ENCODE measurements at places on chromosomes 12 and 14.

- H3K36me3 ChIP-seq = no peaks in the 10 kb centered on the region
- H3K27me3 ChIP-seq = peaks cover 10% of the 10 kb centered on the region
- H3K4me1 ChIP-seq = no peaks in the 10 kb centered on the region
- H3K4me3 ChIP-seq = no peak overlapping the region
Measured at GRCh38 chr14:51395361-51395849, 155.4 kb downstream of the TMX1 start.

- H3K36me3 ChIP-seq = no peaks in the 10 kb centered on the region
- no peak overlapping the region for H3K27ac ChIP-seq
- DNase-seq = no peak
- no peak overlapping the region for H3K4me3 ChIP-seq
Measured at GRCh38 chr12:105025890-105026289, 39.8 kb downstream of the NOPCHAP1 start.

DNA sequence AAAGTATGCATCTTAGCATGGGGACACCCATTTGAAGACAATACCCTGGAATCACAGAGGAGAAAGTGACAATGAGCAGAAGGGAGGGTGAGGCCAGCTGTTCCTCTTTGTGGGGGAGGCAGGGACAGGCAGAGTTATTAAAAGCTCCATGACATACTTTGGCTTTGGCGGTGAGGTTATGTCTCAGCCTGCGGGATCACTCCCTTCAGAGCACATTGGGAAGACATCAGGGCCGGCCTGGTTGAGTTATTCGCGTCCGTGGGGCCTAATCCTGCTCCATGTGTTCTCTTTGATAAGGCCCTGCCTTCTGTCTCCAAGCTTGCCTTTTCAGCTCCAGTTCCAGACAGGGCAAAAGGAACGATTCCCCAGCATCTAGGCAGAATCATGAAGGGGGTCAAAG is 98.8 kb upstream of the NTF3 start:
- H3K27me3 ChIP-seq = no peaks in the 10 kb centered on the region
- H3K36me3 ChIP-seq = no peaks in the 10 kb centered on the region
- H3K27ac ChIP-seq = no peak overlapping the region
- H3K4me3 ChIP-seq = no peak overlapping the region
- DNase-seq = no peak

- H3K4me3 ChIP-seq = no peak overlapping the region
- H3K36me3 ChIP-seq = no peaks in the 10 kb centered on the region
- no peaks in the 10 kb centered on the region for H3K27me3 ChIP-seq
- H3K27ac ChIP-seq = no peak overlapping the region
- H3K4me1 ChIP-seq = peaks cover 9% of the 10 kb centered on the region
Measured at GRCh38 chr14:98368221-98368620, 903.8 kb downstream of the BCL11B start.

DNA sequence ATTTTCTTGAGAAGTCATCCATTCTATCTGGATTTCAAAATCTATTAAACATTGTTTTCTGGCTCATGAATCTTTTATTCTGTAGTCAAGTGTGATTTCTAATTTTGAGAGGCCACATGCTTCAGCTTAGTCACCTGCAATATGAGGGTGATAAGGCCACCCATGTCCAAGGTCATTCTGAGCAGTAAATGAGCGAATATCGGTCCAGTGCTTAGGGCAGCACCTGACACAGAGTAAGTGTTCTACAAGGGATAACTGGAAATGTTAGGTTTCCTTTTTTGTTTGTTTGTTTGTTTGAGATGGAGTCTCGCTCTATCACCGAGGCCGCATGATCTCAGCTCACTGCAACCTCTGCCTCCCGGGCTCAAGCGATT is 34.2 kb downstream of the AACS start:
- no peak for DNase-seq
- H3K4me3 ChIP-seq = no peak overlapping the region
- H3K4me1 ChIP-seq = no peaks in the 10 kb centered on the region

GRCh38 chr12:96751626-96752025 is 155.4 kb upstream of the NEDD1 start:
- no peak overlapping the region for H3K4me3 ChIP-seq
- H3K27ac ChIP-seq = no peak overlapping the region
- no peaks in the 10 kb centered on the region for H3K4me1 ChIP-seq
- DNase-seq = no peak

DNA sequence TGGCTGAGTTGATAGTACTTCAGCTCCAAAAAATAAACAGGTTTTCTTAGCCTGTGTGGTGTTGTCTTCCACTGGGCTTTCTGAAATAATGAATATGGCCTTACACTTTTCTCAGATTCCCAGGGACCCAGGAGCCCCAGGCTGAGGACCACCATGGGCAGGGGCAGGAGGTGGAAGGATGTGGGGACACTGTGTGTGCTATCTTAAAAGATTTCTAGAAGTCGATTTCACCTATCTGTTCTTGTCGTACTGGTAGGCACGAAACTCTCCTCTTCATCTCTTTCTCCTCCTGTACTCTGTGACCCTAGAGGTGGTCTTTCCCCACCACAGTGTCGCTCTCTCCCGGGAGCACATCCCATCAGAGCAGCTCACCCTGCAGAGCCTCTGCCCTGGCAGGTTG is 107.7 kb upstream of the FKBP4 start:
- DNase-seq = no peak
- H3K36me3 ChIP-seq = no peaks in the 10 kb centered on the region
- no peaks in the 10 kb centered on the region for H3K27me3 ChIP-seq
- no peak overlapping the region for H3K27ac ChIP-seq
- peaks cover 19% of the 10 kb centered on the region for H3K4me1 ChIP-seq
- H3K4me3 ChIP-seq = no peak overlapping the region

GRCh38 chr12:63070709-63071108 is 80.3 kb downstream of the AVPR1A start:
- H3K36me3 ChIP-seq = no peaks in the 10 kb centered on the region
- H3K4me1 ChIP-seq = no peaks in the 10 kb centered on the region
- H3K4me3 ChIP-seq = no peak overlapping the region
- peaks cover 2% of the 10 kb centered on the region for H3K27me3 ChIP-seq

DNA sequence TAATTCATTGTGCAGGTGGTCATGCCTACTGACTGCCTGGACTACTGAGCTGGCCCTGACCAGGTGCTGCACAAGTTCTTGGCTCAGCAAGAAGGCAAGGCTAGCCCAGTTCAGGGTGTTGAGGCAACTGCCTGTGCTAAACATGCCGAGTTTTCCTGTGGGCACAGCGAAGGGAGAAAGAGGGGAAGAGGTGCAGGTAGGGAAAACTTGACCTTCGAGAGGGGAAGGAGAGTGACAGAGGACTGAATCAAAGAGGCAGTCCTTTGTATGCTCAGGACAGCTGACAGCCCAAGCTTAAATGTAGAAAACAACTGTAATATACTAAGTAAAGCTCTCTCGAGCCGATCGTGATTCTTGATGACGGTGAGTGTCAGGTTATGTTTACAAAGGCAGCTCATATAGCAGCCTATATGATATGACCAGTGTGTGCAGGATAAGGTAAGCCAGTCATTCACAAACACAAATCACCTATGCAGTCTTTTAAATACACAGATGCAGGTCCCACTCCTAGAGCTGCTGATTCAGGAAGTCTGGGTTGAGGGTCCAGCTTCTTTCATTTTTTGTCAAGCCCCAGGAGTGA is 2.6 kb downstream of the IRAK3 start:
- no peaks in the 10 kb centered on the region for H3K4me1 ChIP-seq
- no peak overlapping the region for H3K4me3 ChIP-seq
- H3K27ac ChIP-seq = no peak overlapping the region
- H3K36me3 ChIP-seq = no peaks in the 10 kb centered on the region
- DNase-seq = no peak

- no peak for DNase-seq
- no peaks in the 10 kb centered on the region for H3K4me1 ChIP-seq
- no peak overlapping the region for H3K27ac ChIP-seq
- no peak overlapping the region for H3K4me3 ChIP-seq
- no peaks in the 10 kb centered on the region for H3K36me3 ChIP-seq
Measured at GRCh38 chr12:91211866-91212265, 29.2 kb upstream of the DCN start.

GRCh38 chr12:31618228-31619025 is 27.5 kb upstream of the DENND5B start:
- no peaks in the 10 kb centered on the region for H3K4me1 ChIP-seq
- peaks cover 11% of the 10 kb centered on the region for H3K27me3 ChIP-seq
- no peak overlapping the region for H3K27ac ChIP-seq
- DNase-seq = no peak
- no peak overlapping the region for H3K4me3 ChIP-seq

DNA sequence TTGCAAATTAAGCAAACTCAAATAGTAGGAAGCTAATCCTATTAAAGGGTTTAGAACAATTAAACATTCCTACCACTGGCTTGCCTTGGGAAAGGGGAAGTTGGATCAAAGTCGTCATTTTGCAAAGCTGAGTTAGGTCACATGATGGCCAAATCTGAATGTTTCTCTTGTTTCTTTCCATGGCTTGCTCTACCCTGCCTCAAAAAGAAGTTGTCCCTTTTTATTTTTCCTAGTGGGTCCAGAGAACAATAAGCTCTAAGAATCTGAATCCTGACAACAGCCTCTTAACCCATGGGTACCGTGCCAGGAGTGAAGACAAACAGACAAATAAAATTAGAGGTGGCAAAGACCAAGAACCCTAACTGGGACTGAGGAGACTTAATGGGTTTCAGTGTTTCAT is 26.2 kb upstream of the NPFF start:
- H3K27ac ChIP-seq = no peak overlapping the region
- no peak overlapping the region for H3K4me3 ChIP-seq
- peaks cover 80% of the 10 kb centered on the region for H3K36me3 ChIP-seq
- DNase-seq = no peak
- no peaks in the 10 kb centered on the region for H3K27me3 ChIP-seq
- no peaks in the 10 kb centered on the region for H3K4me1 ChIP-seq

DNA sequence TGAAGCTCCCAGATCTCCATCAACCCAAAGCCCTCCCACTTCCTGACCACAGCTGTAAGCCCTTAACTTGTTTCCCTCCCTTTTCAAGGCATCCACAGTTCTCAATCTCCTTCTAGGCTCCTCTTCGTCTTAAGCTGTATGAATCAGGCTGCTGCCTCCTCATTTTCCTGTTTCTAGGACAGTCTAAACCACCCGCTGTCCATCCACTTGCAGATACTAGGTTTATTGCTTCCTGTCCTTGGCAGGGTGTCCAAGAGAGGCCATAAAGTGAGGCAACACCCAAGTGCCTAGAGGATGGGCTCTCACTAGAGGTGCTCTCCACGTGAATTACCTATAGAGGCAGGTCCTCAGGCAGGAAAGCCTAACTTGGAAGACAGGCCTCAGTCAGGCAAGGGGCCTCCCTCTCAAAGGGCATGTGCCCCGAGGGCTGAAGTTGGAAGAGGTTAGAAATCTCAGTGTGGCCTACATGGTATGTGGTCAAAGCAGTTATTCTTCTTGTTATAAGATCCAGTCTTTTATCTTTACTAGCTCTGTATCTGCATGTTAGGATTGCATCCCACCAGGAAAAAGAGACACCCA is 8.8 kb upstream of the TMEM106C start:
- no peaks in the 10 kb centered on the region for H3K4me1 ChIP-seq
- H3K36me3 ChIP-seq = no peaks in the 10 kb centered on the region
- DNase-seq = no peak
- H3K27ac ChIP-seq = no peak overlapping the region
- no peaks in the 10 kb centered on the region for H3K27me3 ChIP-seq

DNA sequence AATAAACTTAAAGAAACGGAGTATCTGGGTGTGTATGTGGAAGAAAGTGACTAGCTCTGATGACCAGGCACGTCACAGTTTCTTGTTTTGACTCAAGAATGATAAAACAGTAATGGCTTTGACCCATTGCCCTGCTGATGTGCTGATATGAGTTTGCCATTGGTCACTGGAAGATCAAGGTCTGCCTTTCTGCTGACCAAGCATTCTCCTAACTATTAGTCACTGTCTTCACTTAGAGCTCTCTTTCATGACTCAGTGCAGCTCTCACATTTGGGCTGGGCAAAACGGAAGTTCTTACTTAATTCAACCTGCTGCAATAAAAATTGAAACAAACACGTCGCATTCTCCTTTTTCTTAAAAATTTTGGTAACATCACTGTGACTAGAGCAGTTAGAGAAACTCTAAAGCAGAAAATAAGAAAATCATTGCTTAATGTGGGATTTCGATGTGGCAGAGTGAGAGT is 366.7 kb downstream of the BTG1 start:
- no peaks in the 10 kb centered on the region for H3K36me3 ChIP-seq
- no peak overlapping the region for H3K4me3 ChIP-seq
- peak overlapping the region; percentile 83 for H3K27ac ChIP-seq
- H3K27me3 ChIP-seq = no peaks in the 10 kb centered on the region
- DNase-seq = peak; percentile 2
- peaks cover 36% of the 10 kb centered on the region for H3K4me1 ChIP-seq

DNA sequence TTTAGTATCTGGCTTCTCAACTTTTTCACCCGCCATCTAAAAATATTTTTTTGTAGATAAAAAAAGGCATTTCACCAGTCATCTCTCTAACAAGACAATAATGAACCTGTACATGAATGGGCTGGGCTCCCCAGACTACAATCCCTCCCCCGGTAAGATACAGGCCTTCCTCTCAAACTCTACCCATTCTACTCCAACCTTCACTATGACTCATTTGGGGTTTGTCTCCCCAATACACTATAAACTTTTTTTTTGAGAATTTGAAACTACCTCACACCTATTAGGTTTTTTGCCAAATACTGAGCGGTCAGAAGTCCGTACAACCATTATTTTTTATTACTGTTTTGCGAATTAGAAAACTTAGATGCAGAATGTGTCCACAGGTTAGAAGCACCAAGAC is 784 bp downstream of the RPL6 start:
- no peak for DNase-seq
- H3K27me3 ChIP-seq = no peaks in the 10 kb centered on the region
- peak overlapping the region; percentile 91 for H3K27ac ChIP-seq
- peaks cover 41% of the 10 kb centered on the region for H3K36me3 ChIP-seq
- peaks cover 11% of the 10 kb centered on the region for H3K4me1 ChIP-seq

DNA sequence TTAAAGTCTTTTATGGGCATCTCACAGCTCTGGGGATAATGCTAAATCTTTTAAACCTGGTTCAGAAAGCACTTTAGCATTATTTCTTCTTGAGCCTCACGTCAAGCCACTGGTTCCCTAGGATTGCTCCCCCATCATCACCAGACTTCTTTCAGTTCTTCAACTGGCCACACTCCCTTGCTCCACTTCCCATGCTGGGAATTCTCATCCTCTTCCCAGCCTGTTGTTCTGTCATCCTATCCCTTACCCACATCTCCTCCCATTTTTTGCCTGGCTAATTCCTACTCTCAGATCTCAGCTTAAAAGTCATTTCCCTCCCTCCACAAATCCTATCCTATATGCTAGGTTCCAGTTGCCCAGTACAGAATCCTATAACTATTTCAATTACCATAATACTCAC is 14.4 kb downstream of the FERMT2 start:
- H3K36me3 ChIP-seq = no peaks in the 10 kb centered on the region
- H3K4me3 ChIP-seq = no peak overlapping the region
- DNase-seq = no peak
- no peaks in the 10 kb centered on the region for H3K4me1 ChIP-seq
- H3K27ac ChIP-seq = no peak overlapping the region
